ENCODE measurements at places on chromosomes 6 and 20. TPM values are rescaled to one million over a fixed set of nuclear protein-coding genes. Genes with fewer than 3 reads are reported as not detected.

- no peak for DNase-seq
These were observed 299.7 kb downstream of the PLCB1 start for GRCh38 chr20:8431538-8432434.

The OGFRL1 gene
- total RNA-seq = 9.4 TPM

The MYCT1 gene
- total RNA-seq = 11.5 TPM

DNA sequence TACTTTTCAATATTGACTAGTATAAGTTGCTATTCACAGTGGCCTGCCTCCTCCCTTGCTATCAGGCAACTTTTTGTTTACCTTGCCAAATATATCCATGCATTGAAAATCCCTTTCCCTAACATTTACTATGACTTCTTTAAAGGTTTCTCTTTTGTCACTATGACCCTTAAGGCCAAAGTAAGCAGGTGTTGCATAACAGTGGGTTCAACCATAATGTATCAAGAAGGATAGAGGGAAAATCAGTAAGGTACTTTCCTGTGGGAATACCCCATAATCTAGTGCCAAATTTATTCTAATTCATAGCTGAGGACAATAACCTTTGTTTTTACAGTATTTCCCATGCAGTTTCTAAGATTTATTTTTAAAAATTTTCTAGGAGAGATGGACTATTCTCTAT lies 527.6 kb downstream of the CDKAL1 start:
- DNase-seq = no peak

DNA sequence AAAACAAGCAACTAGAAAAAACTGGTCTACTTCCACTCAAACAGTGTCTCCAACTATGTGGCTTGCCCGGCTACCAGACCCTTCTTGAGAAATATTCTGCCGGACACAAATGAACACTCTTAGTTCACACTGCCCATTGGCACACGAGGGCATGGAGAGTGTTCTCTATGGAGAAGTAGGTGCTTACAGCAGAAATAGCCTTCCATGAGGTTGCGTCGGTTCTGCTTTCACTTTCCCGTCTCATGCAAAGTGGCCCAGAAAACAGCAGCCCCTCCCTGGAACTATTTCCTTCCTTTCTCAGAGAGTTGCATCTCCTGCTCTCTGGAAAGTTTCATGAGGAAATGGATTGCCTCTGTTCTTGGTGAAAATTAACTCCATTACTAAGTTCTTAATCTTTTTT lies 9.5 kb upstream of the HLA-DOA start:
- DNase-seq = peak; percentile 69

GRCh38 chr6:167141667-167142432 lies 15.9 kb downstream of the GPR31 start:
- no peak for DNase-seq

The CPXM1 gene
- 3.0 TPM for total RNA-seq

The BPI gene
- not detected for total RNA-seq

The NUS1 gene
- total RNA-seq = 35.3 TPM

The BMP5 gene
- 1.7 TPM for total RNA-seq

- DNase-seq = no peak
These were observed 81.7 kb downstream of the FAM217A start for GRCh38 chr6:3997177-3997770.

The GMPR gene
- total RNA-seq = 2.3 TPM

The FIG4 gene
- total RNA-seq = 22.7 TPM

DNA sequence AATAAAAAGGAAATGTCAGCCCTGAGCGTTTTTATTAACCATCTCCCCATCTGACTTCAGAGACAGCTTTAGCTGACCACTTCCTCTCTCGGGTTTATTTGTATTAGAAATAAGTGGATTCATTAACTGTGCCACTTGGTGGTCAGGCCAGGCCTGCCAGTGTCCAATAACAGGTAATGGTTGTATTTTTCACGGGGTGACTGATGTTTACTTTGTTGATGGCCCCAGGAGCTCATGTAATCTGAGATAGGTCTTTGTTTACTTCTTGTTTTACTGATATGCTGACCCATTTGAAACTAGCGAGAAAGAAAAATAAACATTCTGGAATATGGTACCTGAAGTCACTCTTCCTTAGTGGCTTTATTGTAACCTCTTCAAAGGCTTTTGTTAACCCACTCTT lies 504.3 kb upstream of the SLC35B3 start:
- DNase-seq = no peak

GRCh38 chr6:21610341-21610740 lies 16.8 kb downstream of the SOX4 start:
- DNase-seq = no peak

- DNase-seq = no peak
These were observed 516.2 kb downstream of the BCKDHB start for GRCh38 chr6:80622641-80623040.

DNA sequence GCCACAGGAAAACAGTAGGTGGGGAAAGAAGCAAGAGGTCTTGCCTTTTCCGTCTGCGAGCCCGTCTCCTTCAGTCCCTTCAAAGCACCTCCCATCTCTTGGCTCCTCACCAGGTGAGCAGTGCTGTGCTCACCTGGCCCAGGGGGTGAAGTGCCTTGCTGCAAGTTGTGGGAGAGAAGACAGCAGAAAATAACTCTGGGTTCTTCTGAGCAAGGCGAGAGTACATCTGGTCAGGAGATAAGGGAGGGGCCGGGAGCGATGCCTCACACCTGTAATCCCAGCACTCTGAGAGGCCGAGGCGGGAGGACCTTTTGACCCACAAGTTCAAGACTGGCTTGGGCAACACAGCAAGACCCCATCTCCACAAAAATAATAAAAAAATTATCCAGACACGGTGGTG lies 35.6 kb upstream of the TGM3 start:
- DNase-seq = no peak

GRCh38 chr6:33333666-33334065 lies 16.1 kb upstream of the ZBTB22 start:
- DNase-seq = no peak

- DNase-seq = no peak
These were observed 387.9 kb downstream of the ADGRB3 start for GRCh38 chr6:69022993-69023392.

DNA sequence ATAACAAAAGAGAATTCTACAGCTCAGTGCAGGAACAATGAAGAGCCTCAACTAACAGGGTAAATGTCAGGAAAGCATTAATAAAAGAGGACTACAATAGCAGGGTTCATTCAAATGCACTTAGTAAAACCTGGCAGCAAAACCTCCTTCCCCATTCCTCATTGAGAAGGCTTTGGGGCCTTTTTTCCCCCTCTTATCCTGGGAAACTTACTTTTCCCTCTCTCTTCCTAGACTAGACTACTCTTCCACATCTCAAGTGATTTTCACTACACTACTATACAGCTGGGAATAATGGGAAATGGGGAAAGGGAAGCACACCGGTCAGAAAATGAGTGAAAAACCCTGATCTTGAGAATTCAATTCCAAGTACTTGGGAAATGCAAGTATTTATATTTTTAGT lies 10.1 kb downstream of the ROMO1 start:
- no peak for DNase-seq

GRCh38 chr6:105608711-105609374 lies 206.0 kb upstream of the PREP start:
- no peak for DNase-seq

DNA sequence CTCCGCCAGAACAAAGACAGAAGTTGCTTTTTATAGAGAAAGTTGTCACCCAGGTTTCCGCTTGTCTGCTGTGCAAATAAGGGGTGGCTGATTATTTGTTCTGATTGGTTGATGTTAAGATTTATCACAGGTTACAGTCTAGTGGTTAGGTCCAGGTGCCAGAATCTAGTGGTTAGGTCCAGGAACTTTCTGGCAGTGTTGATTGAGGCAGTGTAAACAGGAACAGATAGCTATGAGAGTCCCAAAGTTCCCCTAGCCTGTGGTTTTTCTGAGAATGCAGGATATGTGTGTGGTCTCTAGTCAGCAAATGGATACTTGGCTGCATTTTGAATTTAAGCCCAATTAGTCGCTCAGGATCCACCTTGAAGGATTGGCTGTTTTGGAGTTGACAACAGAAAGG lies 148.0 kb downstream of the TMEM200A start:
- no peak for DNase-seq

- DNase-seq = no peak
These were observed 20.7 kb downstream of the C6orf15 start for GRCh38 chr6:31091680-31092079.

DNA sequence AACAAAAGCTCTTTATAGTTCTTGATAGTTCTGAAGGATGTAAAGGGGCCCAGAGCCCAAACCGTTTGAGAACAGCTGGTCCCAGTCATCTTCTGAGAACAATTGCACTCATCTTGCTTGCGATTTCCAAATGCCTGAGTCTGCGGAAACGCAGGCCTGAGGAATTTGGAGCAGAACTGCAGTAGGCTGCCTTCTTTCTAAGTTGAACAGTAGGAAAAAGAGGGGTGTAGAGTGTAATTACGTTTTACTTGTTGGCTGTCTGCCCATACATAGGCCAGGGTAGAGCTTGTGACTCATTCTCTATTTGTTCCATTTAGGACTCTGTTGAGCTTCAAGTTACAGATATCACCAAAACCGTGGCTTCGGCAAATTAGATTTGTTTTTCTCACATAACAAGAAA lies 42.0 kb upstream of the KIF16B start:
- DNase-seq = no peak

DNA sequence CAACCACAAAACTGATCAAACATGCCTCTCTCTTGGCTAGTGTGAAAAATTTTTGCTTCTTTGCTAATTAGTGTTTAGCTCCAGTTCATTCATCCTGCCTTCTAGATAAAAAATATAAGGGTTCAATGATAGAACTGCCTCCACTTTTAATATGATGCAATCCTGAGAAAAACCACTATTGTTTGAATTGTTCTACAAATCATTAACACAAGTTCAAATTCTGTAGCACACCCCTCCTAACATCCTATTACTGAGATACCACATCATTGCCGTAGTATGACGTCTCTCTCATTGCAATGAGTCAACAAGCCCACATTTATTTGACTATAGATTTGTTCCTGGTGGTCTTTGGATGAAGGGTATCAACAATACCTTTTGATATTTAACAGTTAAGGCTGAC lies 365.8 kb upstream of the OPRM1 start:
- DNase-seq = no peak

- DNase-seq = no peak
These were observed 1075.0 kb upstream of the GJE1 start for GRCh38 chr6:141057761-141058160.

DNA sequence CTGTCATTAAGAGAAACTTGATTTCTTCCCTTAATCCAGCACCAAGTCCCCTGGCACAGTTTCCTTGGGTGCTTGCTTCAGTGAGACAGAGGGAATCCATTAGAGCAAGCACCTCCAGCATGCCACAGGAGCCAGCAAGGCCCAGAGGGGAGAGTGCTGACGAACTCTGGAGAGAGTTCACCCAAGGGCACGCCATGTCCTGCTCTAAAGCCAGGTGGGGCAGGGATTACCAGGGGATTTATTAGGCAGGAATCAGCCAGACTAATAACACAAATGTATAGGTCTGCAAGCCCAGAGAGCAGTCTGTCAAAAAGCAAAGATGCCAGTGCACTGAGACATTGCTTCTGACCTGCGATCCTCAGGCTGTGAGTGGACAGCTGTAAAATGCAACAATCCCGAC lies 155.4 kb upstream of the SYNDIG1 start:
- no peak for DNase-seq

DNA sequence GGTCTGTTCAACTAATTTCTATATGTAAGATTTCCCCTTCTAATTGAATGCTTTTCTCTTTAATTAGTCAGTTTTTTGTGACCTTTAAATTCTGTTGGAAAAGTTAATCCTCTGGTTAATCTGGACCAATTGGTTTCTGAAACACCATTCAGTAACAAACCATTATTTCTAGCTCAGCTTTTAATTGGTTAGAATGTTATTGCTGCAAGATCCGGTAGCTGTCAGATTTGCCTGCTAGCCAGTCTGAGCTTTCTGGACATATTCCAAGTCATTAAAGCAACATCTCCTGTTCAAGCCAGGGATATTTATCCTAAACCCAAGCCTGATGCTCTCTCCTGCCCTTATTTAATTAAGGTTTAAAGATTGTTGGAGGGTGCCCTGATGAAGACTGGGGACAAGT lies 55.1 kb upstream of the FBXL4 start:
- no peak for DNase-seq

The SCGN gene
- total RNA-seq = not detected

GRCh38 chr6:2877057-2877882 lies 25.8 kb downstream of the SERPINB9 start:
- no peak for DNase-seq

- DNase-seq = no peak
These were observed 149.3 kb downstream of the GJA1 start for GRCh38 chr6:121584586-121585369.

The WFDC12 gene
- not detected for total RNA-seq

The HLA-DRB5 gene
- total RNA-seq = 1.8 TPM

DNA sequence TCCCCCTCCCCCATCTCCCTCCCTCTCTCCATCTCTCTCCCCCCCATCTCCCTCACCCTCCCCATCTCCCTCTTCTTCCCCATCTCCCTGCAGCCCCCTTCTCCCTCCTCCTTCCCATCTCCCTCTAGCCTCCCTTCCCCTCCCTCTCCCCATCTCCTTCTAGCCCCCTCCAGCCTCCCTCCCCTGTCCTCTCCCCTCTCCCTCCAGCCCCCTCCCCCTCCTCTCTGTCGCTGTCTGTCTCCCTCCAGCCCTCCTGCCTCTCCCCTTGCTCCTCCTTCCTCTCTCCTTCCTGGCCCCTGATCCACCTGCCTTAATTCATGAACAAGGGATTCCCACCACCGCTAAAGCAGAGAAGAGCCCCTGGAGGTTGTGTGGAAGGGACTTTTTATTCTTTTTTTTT lies 26.9 kb upstream of the CHMP4B start:
- no peak for DNase-seq

DNA sequence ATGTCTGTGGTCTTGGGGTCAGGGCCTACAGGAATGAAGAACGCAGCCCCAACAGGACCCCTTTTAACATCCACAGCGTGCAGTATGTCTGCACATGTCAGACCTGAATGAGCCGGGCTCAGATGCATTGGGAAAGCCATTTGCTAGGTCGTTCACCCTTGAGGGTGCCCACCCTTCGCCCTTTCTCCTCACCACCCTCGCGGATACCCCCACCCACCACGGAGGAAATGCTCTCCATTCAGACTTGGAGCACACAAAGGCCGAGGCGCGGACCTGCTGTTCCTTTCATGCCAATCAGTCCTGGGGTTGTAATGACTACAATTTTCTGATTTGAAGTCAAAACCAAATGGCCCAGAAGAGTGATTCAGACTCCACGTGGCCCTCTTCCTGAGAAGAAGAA lies 62.7 kb downstream of the EDN3 start:
- no peak for DNase-seq

The EYS gene
- total RNA-seq = not detected

Data from ureter (tissue), 1 donor.